ENCODE measurements at places on chromosomes 2 and 18.

DNA sequence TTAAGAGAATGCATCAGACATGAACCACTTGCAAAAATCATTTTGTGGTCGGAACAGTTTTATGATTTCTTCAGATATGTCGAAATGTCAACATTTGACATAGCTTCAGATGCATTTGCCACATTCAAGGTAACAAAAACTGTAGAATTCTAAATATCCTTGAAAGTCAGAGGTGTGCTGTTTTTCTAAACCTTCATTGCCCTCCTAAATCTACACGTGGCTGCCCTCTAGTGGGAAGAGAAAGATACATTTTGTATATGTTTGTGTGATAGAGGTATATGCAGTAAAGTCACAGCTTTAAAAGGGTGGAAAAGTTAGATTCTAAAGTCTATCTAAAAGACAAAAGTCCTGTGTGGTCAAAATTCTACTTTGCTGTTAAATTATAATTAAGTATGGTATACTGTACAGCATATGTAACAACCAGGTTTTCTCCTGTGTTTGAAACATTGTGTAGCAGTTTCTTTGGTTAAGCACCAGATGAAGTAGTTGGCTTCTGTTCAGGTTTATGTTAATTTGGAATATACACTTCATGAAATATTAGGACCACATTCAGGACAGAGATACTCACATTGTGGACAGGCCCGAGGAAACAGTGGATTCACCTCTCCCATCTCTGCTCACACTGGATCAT is 65.9 kb upstream of the ITM2C start:
- peak; percentile 57 for DNase-seq

GRCh38 chr2:36339607-36340218 is 15.9 kb upstream of the CRIM1 start:
- DNase-seq: peak; percentile 82

DNA sequence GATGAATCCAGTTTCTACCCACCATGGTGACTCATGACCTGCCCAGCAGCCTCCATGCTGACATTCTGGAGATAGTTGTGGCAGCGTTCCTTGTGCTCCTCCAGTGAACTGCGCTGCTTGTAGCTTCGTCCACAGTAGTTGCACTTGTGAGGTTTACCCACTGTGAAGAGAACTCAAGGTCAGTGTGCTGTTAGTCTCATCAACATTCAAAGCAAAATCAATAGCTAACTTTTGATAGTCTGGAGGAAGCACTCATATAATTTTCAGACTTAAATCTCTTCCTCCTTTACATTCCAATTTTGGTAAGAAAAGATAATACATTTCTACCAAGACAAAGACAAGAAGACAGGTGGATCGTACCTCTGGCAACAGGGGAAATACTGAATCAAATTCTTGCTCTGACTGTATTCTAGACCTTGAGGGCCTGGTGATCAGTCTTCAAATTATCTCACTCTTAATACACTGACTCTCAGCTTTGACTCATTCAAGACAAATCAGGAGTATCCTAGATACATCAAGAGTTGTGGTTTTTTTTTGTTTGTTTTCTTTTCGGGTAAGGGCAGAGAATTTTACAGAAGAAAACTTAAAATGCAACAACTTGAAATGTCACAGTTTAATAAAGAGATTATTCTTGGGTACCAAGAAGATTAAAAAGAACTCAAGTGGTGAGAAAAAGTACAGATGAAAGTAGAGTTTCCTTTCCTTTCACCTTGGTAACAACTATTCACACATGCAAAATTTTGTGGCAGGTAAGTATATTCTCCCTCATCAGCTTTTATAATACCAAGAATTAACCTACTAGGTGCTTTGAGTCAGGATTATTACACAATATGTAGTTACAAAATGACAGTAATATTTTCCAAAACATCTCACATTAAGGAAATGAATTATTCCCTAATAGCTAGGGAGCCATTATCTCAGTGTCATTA is 129.2 kb downstream of the IKZF2 start:
- peak; percentile 93 for DNase-seq

GRCh38 chr2:30566631-30567030 is 119.6 kb downstream of the LCLAT1 start:
- no peak for DNase-seq

DNA sequence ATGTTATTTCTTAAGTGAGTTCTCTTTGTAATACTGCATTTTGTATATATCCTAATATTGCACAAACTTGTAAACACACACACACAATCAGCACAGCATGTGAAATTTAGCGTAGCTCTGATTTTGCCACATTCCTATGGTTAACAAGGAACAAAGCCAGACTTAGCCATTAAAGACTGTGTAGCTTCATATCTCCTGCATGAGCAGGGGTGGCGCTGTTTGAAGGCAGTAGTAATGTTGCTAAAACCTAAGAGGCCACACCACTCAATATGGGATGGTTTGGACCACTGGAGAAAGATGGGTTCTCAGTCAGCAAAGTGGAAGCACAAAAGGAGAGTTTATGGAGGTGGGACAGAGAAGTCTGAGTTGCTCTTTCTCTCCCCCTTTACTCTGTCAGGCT is 61.1 kb upstream of the RND3 start:
- peak; percentile 51 for DNase-seq

All from iris pigment epithelial cell (primary cell).